ENCODE measurements at places on chromosomes 7 and 10. TPM values are rescaled to one million over a fixed set of nuclear protein-coding genes. Genes with fewer than 3 reads are reported as not detected.

GRCh38 chr7:26185131-26185843, 15.3 kb downstream of the HNRNPA2B1 start:
- no peak overlapping the region for H3K27ac ChIP-seq
- no peak overlapping the region for H3K4me3 ChIP-seq
- DNase-seq = no peak

GRCh38 chr7:7321681-7322080, 139.3 kb downstream of the C1GALT1 start:
- no peak overlapping the region for H3K4me3 ChIP-seq
- peak; percentile 34 for DNase-seq
- no peak overlapping the region for H3K27ac ChIP-seq
- H3K36me3 ChIP-seq = no peaks in the 10 kb centered on the region
- no peaks in the 10 kb centered on the region for H3K27me3 ChIP-seq

GRCh38 chr10:28316696-28317095, 13.8 kb upstream of the MPP7 start:
- H3K36me3 ChIP-seq = no peaks in the 10 kb centered on the region
- no peaks in the 10 kb centered on the region for H3K4me1 ChIP-seq
- DNase-seq = no peak
- no peak overlapping the region for H3K4me3 ChIP-seq

DNA sequence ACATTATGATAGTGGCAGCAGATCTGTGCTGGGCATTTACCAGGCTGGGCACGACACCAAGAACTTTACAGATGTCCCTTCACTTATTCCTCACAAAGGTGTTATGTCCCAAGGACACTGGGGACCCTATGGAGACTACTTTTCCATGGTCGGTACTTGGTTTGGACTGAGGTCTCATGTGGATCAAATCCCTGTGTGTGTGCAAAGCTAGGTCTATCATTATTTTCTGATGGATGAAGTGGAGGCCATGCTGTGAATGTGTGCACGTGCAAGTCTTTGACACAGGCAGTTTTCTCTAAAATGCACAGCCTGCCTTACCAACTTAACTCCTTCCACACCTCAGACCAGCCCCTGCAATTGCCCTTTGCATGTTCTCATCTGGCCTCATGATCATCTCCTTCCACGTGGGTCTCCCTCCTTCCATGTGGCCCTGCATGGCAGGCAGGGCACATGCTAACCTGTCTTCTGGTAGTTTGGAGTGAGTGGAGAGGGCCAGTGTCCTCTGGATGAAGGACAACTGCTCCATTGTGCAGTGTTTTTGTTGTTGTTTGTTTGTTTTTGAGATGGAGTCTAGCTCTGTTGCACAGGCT, 16.0 kb upstream of the ZNF273 start:
- H3K4me3 ChIP-seq = no peak overlapping the region
- H3K4me1 ChIP-seq = no peaks in the 10 kb centered on the region
- H3K27ac ChIP-seq = no peak overlapping the region
- no peak for DNase-seq
- H3K27me3 ChIP-seq = no peaks in the 10 kb centered on the region

- no peaks in the 10 kb centered on the region for H3K4me1 ChIP-seq
- no peaks in the 10 kb centered on the region for H3K36me3 ChIP-seq
- no peak overlapping the region for H3K27ac ChIP-seq
These were observed 89.4 kb downstream of the DGKI start for GRCh38 chr7:137757146-137757925.

DNA sequence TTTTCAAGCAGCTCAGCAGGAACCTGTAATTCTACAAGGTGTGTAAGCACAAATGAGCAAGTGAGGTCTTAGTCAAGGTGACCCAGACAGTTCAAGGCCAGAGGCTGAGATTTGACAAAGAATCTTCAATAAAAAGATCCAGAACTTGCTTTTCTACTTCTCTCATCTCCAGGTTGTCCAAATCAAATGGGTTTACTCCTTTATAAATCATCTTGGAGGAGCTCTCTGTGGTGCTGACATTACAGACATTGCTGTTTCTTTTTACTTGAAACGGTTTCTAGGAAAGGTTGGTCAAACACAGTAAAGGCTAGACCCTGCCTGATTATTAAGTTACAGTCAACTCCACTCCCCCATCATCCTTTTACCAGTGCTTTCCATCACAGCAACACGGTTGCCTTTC, 504.6 kb downstream of the SORCS3 start:
- no peaks in the 10 kb centered on the region for H3K4me1 ChIP-seq
- DNase-seq = no peak
- H3K36me3 ChIP-seq = no peaks in the 10 kb centered on the region
- no peaks in the 10 kb centered on the region for H3K27me3 ChIP-seq
- H3K4me3 ChIP-seq = no peak overlapping the region

GRCh38 chr7:141227454-141227853, 153.6 kb downstream of the TMEM178B start:
- no peaks in the 10 kb centered on the region for H3K27me3 ChIP-seq
- H3K27ac ChIP-seq = no peak overlapping the region
- H3K4me3 ChIP-seq = no peak overlapping the region
- no peaks in the 10 kb centered on the region for H3K4me1 ChIP-seq
- no peak for DNase-seq

DNA sequence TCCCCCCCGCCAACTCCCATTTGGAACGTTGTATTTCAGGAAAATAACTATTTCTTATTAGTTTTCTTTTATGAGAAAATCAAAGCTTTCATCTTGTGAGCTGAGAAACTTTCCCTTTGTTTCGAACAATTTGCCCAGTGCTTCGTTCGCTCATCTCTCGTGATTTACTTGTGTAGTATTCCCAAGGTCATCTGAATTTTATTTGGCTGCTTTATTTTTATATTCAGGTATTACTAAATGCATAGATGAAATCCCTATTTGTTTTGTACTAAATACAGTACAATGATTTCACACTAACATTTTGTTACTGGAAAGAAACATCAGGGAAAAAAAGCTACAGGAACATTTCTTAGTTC, 12.0 kb upstream of the EBLN1 start:
- H3K27me3 ChIP-seq = no peaks in the 10 kb centered on the region
- H3K36me3 ChIP-seq = no peaks in the 10 kb centered on the region
- no peak overlapping the region for H3K4me3 ChIP-seq
- H3K4me1 ChIP-seq = peaks cover 11% of the 10 kb centered on the region
- no peak overlapping the region for H3K27ac ChIP-seq
- peak; percentile 78 for DNase-seq

The STAG3 gene
- polyA plus RNA-seq = 2.8 TPM

DNA sequence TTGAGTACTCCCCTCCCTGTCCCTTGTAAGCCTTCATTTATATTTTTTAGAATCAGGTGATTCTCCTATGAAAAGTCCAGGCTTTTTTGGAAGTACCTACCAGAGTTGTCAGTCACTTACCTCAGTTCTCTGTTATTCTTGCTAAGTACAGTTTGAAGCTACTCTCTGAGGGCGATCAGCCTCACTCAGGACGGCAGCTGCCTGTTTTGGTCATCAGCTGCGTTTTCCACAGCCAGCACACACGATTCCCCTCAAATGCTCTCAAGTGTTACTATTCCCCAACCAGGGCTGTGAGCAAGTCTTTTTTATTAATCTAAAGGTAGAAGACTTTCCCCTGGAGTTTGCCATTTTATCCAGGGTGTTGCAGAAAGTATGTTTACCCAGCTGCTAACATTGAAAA, 328.6 kb downstream of the SUGCT start:
- no peak for DNase-seq
- no peaks in the 10 kb centered on the region for H3K27me3 ChIP-seq
- no peak overlapping the region for H3K4me3 ChIP-seq
- H3K4me1 ChIP-seq = no peaks in the 10 kb centered on the region

The ZP3 gene
- polyA plus RNA-seq = 5.2 TPM

- peaks cover 2% of the 10 kb centered on the region for H3K4me1 ChIP-seq
- no peak overlapping the region for H3K4me3 ChIP-seq
- no peaks in the 10 kb centered on the region for H3K36me3 ChIP-seq
- H3K27me3 ChIP-seq = no peaks in the 10 kb centered on the region
- DNase-seq = no peak
- no peak overlapping the region for H3K27ac ChIP-seq
These were observed 6.5 kb upstream of the TSPAN14 start for GRCh38 chr10:80447436-80448190.

GRCh38 chr7:88670536-88670935, 89.0 kb upstream of the ZNF804B start:
- H3K36me3 ChIP-seq = no peaks in the 10 kb centered on the region
- no peak overlapping the region for H3K27ac ChIP-seq
- H3K4me3 ChIP-seq = no peak overlapping the region
- DNase-seq = no peak
